ENCODE measurements at places on chromosomes 12 and 14.

- no peak for DNase-seq
Observed at GRCh38 chr14:103994535-103995184, 52.3 kb upstream of the RD3L start.

- no peak for DNase-seq
Observed at GRCh38 chr14:32038876-32039275, 38.2 kb upstream of the ARHGAP5 start.

- no peak for DNase-seq
Observed at GRCh38 chr12:107732365-107732764, 28.6 kb downstream of the PRDM4 start.

DNA sequence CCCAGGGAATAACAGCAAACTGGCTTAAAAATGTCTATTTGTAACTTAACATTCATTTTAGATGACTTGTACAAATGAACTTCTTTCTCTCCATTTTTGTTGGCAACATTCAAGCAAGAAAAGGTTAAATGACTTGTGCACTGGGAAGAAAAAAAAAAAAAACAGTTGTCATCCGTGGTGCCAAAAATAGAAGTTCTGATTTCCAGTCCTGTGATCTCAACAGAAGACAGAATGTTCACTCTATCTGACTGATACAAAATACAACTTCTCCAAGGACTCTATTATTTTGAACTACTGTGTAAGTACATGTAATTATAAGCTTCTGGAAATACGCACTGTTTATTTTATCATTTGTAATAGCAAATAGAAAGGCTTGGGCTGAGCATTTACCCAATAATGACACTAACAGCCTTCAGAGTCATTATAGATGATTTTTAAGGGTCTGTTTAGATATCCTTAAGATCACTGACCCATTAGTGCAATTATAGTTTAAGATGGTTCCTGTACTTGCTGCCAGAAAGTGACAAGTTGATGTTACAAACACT, 59.9 kb downstream of the LIN7A start:
- DNase-seq: no peak

- DNase-seq: no peak
Observed at GRCh38 chr14:24975393-24975792, 74.6 kb downstream of the STXBP6 start.

DNA sequence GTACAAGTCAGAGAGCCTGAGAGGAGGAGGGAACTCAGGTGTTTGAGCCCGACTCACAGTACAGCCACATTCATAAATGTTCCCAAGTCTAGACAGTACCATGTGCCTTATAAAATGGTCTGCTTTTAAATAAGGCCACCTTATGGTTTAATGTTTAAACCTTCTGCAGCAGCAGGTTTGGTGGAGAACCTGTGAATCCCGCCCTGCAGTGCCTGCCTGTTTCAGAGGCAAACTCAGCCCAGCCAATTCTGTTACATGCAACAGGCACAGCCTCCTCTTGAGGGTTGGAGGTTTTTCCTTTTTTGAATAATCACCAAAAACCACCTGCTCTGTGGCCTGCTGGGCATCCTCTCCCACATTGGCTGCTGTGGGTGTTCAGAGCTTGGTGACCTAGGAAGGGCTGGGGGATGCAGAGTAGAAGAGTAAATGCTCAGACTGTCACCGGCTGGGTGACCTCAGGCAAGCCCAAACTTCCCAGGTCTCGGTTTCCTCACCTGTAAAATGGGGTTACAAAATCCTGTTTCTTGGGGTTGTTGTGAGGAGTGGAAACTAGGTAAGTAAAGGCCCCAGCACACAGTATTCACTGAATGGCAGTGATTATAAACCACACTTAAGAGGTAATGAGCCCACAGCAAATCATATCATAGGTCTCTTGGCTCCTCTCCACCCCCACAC, 28.0 kb downstream of the NUAK1 start:
- DNase-seq: no peak

GRCh38 chr12:2094597-2094996, 41.8 kb downstream of the CACNA1C start:
- no peak for DNase-seq

GRCh38 chr12:48037267-48037915, 33.1 kb upstream of the COL2A1 start:
- no peak for DNase-seq

DNA sequence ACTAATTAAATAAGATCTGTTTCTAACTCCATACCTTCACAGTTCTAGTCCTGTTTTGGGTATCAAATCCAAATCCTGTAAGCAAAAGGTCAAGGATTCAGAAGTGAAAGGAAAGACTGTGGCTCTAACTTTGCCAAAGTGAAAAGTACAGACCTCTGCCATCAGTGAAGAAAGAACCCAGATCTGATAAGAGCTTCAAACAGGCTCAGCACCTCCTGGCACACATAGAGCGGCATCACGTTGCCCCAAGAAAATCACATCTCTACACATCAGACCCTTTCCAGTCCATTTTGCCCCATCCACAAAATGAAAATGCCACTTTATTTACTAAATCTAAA, 23.2 kb downstream of the CLIP1 start:
- DNase-seq: no peak

DNA sequence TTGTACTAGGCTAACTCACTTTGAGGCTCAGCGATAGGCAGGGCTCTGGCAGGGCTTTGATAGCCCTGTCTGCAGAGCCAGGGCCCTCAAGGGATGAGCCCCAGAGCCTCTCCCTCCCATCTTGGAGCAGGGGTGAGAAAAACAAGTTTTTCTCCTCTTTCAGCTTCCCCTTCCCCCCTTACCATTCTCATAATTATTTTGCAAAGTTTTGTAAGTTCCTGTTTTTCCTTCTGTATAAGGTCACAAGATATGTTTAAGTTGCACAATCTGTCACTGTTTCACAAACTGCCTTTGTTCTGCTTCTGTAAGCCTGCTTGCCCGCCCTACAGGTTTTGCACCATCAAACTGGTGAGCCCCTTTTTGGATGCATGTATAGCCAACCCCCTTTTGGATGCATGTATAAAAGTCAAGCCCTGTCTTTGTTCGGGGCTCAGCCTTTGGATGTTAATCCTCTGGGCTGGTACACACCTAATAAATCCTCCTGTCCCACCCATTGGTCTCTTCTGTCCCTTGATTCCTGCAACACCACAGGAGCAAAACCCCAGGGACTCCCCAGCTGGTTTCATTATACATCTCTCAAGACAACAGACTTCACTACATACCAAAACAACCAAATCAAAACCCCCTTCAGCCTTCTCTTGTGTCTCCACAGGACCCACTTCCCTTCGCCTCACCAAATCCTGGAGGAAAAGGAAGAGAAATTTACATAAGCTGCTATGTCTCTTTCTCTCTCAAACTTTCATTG, 52.5 kb upstream of the RESF1 start:
- no peak for DNase-seq

DNA sequence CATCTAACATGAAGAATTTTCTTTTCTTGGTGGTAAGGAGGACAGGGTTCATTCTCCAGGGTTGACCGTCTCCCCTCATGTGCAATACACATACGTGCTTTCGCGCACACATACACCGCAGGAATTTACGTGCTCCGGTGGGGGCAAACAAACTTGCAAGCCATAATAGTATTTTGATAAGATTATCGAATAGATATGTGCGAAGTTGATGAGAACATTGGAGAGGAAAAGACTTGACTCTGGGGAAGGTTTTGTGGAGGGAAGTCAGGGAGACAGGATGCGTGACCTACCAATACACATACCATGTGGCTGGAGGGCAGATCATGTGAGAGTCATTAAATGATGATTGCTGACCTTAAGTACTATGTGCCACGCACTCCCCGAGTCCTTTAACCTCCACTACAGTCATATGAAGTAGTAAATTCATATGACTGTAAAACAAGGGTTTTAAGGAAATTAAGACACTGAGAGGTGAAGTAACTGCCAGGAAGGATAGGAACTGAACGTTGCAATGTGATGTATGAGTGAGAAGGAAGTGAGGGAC, 921 bp downstream of the RAD51B start:
- no peak for DNase-seq

DNA sequence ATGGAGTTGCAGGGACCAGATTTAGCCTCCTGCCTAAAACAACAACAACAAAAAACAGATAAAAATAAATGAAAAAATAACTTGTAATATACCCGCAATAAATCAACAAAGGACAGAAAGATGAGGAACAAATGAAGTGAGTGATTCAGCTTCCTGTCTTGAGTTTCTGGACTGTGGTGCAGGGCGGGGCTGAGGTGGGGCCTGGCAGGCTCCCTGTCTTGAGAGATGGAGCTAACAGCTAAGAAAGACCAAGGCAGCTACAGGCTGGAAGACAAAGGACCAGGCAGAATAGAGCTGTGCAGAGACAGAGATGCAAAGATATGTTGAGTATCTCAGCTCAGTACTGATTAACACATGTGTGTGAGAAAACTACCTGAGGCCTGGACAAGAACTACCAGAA, 879.2 kb downstream of the AACS start:
- no peak for DNase-seq

DNA sequence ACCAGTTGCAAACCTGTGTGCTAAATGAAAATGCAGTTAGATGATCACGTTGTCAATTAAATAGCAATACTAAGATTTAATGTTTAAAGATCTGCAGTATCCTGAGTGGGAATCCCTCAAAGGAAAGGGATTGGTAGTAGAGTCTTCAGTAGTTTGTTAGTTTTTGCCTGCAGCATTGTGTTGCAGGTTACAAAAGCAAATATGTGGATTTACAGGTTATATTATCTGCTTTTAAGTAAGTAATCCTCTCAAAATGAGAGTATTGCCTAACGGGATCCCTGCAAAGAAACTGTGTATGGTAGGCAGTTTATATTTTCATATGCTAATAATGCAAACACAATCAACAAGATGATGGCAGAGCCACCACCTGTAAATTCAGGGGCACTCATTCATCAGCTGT, 72.2 kb upstream of the OSBPL8 start:
- no peak for DNase-seq

DNA sequence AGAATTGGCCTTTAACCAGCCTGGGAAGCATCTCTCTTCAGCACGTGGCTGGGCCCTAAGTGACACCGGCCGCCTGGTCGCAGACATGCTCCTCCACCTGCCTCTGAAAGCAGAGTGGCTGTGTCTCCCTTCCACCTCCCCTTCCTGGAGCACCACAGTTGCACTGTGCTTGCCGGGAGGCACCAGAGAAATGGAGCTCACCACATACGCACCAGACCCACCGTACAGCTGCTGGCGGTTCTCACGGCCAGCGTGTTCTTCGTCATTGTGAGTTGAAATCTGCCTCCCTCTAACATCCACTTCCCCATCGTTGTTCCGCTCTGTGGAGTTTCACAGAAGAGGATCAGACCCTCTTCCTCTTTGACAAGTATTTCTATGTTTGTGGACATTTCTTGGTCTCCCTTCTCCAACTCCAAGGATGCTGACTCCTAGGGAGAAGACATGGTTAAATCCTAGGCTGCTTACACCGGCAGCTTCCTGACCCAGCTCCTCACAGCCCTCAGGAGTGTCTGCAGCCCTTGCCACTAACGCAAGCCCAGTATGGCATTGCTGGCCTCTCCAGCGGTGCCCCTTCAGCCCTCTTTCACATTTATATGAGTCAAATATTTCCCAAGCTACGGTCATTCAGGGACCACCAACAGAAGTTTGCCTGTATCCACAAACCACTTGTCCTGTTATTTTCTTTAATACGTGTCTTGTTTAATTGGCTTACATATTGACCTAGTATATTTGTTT, 11.5 kb upstream of the KRT5 start:
- DNase-seq: no peak

DNA sequence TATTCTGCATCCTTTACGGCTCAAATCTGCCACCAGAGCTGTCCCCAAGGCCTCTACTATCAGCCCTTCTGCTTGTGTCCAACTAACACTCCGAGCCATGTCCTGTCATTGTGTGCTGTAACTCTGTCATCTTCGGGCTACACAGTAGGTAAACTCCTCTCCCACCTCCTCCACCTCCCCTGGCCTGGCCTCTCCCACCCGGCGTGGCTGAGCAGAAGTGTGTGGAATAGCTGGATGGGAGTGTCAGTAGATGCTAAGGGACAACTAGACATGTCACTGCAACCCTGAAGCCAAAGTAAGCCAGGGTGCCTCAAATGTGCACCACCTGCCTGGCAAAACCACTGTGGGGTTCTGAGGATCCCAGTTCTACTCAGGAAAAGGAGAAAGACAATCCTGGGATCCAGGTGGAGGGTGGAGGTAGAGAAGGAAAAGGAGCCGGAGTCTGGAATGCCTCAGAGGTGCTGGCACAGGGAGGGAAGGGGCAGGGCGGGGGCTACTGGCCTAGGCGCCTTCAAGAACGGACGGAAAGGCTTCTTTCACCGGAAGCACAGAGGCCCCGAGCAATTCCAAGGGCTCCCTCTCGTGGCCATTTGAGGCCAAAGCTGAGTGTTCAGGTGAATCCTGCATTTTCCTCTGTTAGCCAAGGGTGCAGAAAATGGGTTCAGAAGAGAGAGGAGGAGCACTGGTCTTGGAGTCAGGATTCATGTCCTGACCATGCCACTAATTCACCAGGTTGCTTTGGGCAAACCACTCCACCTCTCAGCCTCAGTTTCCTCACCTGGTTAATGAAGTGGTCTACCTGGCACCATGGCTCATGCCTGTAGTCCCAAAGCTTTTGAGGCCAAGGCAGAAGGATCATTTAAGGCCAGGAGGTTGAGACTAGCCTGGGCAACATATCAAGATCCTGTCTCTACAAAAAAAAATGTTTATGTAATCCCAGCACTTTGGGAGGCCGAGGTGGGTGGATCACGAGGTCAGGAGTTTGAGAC, 20.5 kb upstream of the FAM181A start:
- DNase-seq: peak; percentile 60

GRCh38 chr12:67807814-67808213, 159.3 kb downstream of the DYRK2 start:
- no peak for DNase-seq

DNA sequence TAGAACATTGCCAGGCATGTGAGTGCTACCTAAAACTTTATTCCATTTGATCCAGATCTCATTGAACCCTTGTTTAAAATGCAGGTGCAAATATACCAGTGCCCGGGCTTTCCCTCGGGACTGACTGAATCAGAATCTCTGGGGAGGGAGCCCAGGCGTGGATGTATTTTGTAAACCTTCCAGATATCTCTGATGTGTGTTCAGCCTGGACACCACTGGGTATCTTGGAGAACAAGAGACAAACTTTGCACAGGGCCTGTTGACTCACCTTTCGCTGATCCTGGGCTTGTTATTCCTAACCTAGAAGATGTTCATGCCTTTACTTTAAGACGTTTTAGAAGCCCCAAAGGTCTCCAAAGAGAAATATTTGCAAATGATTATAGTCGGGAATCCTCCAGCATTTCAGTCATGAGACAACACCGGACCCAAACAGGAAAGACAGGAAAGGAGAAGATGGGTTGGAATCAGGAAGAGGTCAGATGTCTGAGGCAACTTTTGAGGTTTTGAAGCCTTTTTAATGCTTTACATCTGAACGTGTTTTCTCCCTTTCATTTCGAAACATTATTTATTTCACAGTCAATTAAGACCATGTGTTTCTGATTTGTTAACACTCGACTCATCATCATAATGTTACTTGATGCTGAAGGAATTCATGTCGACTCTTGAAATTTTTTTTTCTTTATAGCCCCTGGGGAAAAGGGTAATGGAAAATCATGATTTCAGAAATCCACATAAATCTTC, 118.6 kb downstream of the PLXNC1 start:
- no peak for DNase-seq

All from CD8-positive, alpha-beta T cell (primary cell).